GM06990 (cell line): ENCODE measurements at places on chromosomes 16 and 17.

DNA sequence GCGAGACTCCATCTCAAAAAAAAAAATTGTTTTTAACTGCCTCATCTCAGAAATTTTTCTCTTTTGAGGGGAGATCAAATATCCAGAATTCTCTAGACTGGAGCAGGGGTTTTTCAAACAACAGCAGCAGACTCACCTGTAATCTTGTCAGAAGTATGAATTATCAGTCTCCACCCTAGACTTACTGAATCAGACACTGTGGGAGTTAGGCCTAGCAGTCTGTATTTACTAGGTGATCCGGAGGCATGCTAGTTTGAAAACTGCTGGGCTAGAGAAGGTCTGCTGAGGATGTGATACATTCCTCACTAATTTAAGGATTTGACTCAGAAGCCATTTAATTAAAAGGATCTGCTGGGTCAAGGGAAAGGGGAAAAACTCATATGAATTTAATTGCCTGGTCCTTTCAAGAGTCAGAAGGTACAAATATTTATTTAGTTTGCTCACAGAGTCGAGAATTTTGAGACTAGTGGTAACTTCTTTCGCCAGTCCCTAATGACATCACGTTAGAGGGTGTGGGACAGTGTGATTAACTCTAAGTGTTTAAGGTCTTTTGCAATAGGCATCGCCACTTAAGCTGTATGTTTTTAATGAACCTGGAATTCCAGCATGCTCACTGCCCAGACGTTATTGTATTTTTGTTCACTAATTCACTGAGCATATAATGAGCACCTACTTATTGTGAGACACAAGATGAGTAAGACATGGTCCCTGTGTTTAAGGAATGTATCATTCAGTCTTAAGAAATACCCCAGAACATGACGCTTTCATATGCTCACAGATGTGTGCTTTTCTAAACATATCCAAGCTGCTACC lies 14.2 kb downstream of the ATP6V0A1 start:
- no peak for DNase-seq

DNA sequence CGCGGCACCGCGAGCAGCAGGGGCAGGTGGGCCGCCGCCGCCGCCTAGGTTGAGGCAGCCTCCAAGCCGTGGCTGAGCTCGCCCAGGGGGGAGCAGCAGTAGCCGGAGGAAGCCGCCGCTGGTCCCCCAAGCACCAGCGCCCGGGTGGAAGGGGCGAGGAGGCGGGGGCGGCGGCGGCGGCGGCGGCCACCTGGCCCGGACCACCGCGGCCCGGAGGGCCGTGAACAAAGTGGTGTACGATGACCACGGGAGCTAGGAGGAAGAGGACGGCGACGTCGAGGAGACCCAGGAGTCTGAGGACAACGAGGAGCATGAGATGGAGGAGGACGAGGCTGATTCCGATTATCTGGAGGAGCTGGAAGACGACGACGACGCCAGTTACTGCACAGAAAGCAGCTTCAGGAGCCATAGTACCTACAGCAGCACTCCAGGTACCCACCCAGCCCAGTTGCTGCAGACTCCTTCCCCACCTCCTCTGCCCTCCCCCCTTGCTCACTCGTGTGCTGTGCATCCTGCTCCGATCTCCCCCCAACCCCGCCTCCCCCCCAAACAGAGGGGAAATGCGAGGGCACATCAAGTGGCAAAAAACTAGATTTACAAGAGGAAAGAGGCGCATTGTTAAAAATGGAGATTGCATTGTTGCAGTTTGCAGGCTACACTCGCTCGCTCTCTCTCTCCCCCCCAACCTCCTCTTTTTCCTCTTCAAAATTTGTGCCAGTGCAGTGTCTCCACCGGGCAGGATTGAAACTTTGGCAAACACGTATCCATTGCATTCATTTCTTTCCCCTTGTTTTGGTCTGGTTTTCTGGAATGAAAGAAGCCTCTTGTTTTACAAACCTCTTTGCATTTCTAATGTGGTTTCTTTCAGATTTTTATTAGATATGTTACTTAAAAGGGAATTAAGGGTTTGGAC lies 41.8 kb upstream of the AMZ2 start:
- peak; percentile 53 for DNase-seq

DNA sequence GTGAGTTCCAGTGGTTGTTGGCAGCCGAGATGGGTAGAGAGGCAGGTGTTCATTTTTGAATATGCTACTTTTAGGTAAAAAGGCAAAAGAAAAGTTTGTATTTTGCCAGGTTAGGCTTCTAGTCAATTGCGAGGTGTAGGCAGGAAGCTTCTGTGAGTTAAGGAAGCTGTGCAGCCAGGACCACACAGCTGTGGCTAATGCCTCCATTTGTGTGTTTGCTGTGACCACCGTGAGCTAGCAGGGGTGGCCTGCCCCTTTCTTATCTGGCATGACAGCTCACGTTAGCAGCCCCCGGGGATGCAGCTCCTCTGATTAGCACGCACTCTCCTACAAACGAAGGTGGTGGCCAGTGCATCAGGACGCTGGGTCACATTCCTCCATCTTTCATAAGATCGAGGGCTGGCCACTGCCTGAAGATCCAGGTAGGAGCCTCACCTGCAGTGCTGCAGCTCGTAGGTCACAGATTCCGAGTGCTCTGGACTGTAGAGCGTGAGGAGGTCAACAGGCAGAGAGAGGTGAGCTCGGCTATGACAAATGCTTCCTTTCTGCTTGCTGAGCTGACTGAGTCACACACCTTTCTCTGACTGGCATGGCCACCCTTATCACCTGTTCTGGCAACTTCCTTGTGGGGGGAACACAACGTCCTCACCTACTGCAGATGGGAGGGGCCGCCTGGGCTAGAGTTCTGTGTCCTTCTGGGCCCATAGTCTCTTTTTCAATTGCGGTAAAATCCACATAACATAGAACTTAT lies 244.4 kb downstream of the HS3ST3B1 start:
- no peak for DNase-seq

DNA sequence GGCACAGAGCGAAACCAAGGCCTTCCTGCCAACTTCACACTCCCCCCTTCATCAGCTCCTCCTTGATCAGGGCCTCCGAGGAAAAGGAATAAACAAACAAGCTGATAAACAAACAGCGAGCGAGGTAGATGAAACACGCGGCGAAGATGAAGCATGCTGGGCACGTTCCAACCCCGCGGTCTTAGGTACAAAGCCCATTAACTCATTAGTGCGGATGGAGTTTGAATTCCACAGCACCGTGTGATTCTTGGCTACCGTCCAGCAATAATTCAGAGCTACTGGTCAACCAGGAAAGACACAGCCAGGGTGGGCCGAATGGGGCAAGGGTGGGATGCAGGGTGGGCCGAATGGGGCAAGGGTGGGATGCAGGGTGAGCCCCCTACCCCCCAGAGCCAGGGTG lies 67.3 kb downstream of the RBFOX3 start:
- no peak for DNase-seq

GRCh38 chr16:65185241-65185778 lies 63.4 kb upstream of the CDH11 start:
- DNase-seq = no peak
